ENCODE measurements at places on chromosomes 3 and 15. TPM values are rescaled to one million over a fixed set of nuclear protein-coding genes. Genes with fewer than 3 reads are reported as not detected.

STRIT1 gene
- not detected for total RNA-seq

DNA sequence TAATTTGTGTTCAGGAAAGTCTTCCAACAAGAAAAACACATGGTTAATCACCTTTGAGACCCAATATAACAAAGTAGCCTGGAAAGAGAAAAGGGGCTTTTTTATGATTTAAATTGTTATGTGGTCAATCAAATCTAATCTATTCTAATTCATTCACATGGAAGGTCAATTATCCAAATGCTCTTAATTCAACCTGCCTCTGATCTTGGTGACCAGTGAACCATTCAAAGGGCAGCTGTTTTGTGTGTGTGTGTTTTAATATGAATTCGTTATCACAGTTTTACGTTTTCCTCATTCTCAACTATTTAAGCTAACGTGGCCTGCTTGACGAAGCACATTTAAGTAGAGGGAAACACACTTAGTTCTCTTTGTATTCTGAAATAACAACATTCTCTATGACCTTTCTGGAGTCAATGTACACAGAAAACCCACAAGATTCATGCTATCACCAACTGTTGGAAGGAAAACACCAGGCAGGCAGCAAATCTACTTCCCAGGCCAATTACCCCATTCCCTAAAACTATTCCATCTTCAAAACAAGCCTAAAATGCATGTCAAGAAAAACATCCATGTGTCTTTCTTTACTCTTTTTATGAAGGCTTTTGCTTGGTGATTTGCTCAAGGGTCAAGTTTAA lies 195.4 kb downstream of the SUCLG2 start:
- DNase-seq: no peak

DNA sequence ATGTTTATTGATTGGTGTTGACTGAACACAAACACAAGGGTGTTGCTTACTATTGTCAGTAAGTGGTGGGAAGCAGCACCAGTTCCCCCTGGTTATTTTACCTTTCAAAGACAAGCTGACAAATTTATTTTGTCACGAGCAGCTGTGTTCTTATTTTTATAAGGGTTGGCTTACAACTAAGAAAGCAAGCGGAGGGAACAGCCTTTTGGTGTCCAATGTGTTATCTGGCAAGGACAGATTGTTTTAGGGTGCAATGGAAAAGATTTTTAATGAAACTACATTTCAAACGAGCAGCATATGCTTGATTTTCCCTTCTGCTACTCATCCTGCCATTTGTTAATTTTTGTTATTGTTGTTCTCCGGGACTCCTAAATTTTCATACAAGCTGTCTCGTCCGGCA lies 920.6 kb upstream of the CFAP20DC start:
- DNase-seq: no peak

PARP15 gene
- total RNA-seq: 213 TPM

SYNPR gene
- total RNA-seq: not detected

EFCAB12 gene
- total RNA-seq: 2.1 TPM

Measured in activated B cell treated with CpG ODN at 0.5 μM for 24 hours (primary cell).